ENCODE measurements at places on chromosomes 16 and 17.

DNA sequence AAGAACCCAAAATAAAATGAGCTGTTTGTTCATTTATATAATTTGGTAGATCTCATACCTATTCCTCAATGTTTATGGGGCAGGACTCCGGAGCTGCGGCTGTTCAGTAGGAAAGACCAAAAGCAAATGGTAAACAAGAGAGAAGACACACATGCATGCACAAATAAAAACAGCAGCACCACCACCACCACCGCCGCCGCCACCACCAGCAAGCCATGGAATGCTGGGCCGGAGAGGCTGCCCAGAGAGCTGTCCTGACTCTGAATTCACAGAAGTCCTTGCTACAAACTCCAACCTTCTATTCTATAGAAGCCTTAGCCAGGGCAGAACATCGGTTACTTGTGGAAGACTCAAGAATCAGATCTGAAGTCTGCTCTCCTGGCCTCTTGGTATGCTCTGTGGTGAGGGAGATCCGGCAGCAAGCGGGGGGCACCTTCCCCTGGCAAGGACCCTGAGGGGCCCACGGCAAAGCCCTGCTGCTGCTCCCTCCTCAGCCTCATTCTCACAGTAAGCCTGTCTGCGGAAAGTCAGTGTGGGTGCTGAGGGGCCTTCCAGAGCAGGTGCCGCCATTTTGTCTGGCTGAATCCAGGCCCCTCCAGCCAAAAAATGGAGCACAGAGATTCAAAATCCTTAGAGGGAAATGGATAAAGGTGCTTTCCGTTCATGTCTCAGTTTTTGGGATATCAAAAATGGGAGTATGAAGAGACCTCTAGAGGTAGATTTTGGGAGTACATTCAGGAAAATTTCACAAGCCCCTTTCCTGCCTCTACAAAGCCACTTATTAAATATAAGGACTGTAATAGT lies 6.4 kb upstream of the FOXJ1 start:
- DNase-seq = no peak

GRCh38 chr16:88366704-88367047 lies 16.1 kb upstream of the ZNF469 start:
- DNase-seq = no peak

GRCh38 chr16:425082-425718 lies at the start of gene RAB11FIP3:
Gene RAB11FIP3 (plus strand): TSS chr16:425649. CDS start chr16:426007, 358 bp downstream.
- DNase-seq = peak; percentile 89

DNA sequence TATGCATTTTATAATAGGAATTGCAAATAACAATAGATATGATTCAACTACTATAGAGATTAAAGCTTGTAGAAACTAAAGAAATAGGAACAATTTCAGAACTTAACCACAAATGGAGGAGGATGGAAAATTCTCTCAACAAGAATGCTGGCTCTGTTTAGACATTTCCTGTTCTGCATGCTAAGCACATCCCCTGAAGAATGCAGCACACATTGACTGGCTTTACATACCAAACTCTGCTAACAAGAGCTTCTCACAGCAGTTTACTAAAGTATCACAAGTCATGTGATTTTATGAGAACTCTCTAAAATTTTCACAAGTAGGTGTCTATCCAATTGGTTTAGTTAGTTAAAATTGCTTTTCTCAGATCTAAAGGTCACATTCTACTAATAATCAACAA lies 85.2 kb downstream of the SPAG9 start:
- no peak for DNase-seq

DNA sequence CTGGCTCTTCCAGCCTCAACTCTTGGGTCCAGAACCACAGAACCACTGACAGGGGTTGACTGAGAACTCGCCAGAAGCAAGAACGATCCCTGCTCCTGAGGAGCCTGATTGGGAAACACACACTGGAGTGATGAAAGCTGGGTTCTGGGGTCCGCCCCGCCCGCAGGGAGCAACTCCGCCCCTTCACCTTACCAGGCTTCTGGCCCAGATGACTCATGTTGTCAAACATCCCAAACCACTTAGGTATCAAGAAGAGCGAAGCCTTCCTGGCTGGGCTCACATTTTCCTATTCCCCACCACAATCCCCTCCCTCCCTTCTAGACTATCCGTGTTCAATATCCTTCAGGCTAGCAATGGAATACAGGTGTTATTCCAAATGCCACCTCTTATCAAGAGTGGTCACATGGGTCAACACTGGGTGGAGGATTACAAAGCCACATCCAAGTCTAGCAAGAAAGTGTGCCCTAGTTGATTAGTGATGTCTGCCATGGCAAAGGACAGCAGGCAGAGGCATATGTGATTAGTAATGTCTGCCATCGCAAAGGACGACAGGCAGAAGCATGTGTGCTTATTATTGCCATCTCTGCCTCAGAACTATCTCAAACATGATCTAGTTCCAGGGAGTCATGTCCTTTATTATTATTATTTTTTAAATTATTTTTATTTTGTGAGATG lies 70.5 kb downstream of the TIMM22 start:
- no peak for DNase-seq

GRCh38 chr16:9908613-9909012 lies 273.6 kb downstream of the GRIN2A start:
- DNase-seq = no peak

DNA sequence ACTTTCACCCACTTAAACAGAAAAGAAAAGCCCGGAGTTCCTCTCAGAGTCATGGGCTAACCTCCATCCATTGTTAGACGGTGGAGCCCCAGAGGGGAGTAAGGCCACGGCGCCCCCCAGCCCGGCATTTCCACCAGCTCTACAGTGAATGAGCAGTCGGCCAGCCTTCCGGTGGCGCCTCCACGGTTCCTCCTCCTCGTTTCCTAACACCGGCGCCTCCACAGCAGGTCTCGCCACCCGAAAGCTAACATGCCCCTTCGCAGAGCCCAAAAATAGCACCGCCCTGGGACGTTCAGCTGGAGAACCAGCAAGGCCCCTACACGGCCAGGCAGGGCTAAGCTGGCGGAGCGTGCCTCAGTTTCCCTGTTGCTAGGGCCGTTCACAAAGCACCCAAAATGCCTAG lies 858 bp downstream of the MMD start:
- peak; percentile 55 for DNase-seq

DNA sequence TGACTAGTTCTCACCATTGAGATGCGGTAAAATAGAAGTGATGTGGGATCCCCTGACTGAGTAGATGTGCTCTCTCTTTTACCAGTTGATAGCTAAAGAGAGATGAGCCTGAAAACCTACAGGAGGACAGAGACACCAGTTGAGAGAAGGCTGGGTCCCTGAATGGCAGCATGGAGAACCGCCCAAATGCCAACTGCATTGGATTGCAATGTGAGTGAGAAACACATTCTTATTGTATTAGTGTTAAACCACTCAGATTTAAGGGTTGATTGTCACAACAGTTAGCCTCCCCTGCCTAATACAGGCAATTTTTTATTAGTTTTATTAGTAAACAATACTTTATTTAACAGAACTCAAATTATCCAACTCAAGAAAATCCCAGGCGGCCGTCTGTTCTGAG lies 61.2 kb downstream of the SPACA3 start:
- DNase-seq = no peak

DNA sequence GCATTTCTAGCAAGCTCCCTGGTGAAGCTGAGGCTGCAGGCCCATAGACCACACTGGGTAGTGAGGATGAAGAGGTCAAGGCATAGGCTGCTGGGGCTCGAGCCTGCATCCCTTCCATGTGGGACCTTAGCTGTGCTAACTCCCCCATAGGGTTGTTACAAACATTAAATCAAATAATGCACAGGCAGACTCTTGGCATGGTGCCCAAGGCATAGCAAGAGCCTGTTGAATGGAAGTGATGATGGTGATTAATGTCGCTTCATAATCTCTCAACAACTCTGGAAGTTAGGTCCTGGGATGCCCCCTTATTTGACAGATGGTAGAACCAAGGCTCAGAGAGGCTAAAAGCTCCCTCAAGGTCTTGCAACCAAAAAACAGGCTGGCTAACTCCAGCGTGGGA lies 283.9 kb upstream of the EEF2KMT start:
- no peak for DNase-seq

GRCh38 chr16:31108794-31109558 lies 790 bp downstream of the BCKDK start:
- DNase-seq = no peak

GRCh38 chr17:31508288-31509094 lies 117.0 kb downstream of the RAB11FIP4 start:
- DNase-seq = peak; percentile 60

- no peak for DNase-seq
Observed at GRCh38 chr17:56913000-56913311, 893 bp downstream of the TRIM25 start.

GRCh38 chr16:71937868-71938510 lies 42.7 kb downstream of the IST1 start:
- no peak for DNase-seq

- no peak for DNase-seq
Observed at GRCh38 chr16:4868535-4868934, 21.3 kb downstream of the UBN1 start.

DNA sequence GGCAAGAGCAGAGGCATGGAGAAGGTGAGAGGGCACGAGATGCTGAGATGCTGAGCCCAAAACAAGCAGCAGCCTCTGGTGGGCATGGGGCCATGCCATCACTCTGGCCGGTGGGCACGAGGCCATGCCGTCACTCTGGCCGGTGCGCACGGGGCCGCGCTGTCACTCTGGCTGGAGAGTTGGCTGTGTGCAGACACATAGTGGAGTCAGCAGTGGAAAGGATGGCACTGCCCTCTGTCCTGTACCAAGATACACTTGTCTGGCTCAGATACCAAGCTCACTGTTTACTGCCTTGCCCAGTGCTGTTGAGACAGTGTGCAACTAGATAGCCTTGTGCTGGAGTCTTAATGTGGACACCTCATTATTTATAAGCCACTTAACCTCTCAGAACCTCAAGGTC lies 45.1 kb downstream of the CYB5D2 start:
- no peak for DNase-seq

DNA sequence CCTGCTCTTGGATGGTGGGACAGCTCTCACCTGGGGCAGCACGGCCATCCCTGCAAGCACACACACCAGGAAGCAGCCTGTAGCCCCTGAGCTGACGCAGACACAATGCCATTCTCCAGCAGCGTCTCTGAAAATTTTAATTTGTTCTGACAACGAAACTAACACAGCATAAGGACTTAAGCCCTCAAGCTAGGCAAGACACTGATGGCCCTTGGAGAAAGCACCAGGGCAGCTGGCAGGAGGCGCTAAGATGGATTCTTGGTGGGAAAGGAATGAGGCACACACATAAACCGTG lies 2.7 kb upstream of the LIMD2 start:
- no peak for DNase-seq

DNA sequence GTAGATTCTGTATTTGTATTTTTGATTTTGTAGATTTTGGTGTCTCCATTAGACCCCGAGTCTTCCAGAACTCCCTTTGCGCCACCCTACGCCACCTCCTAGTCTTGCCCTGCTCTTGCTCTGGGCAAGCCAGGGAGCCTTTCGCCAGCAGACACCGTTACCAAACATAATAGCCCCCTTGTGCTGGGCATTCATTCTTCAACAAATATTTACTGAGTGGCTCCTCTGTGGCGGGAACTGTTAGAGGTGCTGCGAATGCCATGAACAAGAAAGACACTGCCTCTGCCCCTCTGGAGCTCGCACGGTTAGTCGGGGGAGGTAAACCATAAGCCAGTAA lies 841 bp upstream of the GPT2 start:
- DNase-seq = no peak

DNA sequence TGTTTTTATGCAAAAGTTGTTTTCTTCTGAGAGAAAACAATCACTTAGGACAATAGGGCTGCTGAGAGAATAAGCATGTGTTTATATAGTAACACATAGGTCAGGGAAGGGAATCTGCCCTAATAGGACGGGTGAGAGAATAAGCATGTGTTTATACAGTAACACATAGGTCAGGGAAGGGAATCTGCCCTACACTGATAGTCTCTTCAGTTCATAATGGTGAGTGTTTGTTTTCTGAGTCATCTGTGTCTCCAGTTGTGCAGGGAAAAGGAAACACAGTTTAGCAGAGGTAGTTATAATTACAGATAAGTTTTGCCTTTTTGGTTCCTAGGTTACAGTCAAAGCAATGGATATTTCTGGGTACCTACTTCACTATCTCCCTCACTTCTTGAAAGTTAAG lies 252.3 kb upstream of the CA10 start:
- DNase-seq = no peak

DNA sequence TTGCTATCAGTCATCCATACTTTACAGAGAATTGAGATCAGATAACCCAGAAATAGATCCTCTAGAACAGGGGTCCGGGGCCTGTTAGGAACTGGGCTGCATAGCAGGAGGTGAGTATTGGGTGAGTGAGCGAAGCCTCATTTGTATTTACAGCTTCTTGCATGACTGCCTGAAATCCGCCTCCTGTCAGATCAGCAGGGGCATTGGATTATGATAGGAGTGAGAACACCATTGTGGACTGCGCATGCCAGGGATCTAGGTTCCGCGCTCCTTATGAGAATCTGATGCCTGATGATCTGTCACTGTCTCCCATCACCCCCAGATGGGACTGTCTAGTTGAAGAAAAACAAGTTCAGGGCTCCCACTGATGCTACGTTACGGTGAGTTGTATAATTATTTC lies 13.0 kb upstream of the SCIMP start:
- no peak for DNase-seq

DNA sequence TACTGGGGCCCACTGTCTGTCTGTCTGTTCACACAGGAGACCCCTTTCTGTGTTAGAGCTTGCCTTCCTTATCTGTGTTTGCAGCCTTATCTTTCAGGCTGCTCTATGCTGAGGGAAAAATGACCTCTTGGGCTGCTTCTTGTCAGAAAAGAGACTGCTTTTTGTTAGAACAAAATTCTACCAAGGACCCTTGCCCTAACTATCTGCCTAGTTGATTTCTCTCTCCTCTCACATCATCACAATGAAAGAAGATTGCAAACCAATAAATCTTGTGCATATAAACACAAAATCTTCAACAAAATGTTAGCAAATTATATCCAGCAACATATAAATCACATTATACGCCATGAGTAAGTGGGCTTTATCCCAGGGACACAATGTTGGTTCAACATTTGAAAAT lies 1117.7 kb downstream of the CDH11 start:
- no peak for DNase-seq
